ENCODE measurements at places on chromosomes 4 and X.
A peak's percentile ranks its signal among the peaks of the same experiment; 100 is the strongest.

GRCh38 chrX:101411984-101412383 is 4.0 kb downstream of the HNRNPH2 start:
- DNase-seq, result no peak

- DNase-seq, result no peak
These were observed 91.5 kb downstream of the HPRT1 start for GRCh38 chrX:134551376-134552048.

GRCh38 chr4:142355421-142355930 is 490.6 kb downstream of the INPP4B start:
- DNase-seq, result no peak

GRCh38 chrX:12263211-12263610 is 124.9 kb downstream of the FRMPD4 start:
- DNase-seq, result no peak

- DNase-seq, result no peak
These were observed 56.8 kb downstream of the SEPSECS start for GRCh38 chr4:25103418-25103817.

- no peak for DNase-seq
These were observed 10.6 kb downstream of the PBDC1 start for GRCh38 chrX:76183289-76184049.

DNA sequence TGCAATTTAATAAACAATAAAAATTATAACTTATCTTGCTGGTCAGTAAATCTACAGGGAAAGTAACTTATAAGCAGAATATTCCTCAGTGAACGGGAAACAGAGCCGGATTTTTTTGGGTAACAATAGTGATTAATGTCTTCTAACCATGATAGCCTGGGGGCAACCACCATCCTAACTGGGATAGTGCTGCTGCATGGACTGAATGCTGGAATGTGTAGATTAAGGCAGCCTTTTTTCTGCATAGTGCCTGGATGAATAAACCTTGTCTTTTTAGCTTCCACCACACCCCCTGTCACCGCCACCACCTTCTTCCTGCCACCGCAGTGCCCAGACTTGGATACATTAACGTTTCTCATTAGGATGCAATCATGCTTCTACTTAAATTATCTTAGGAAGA is 83.6 kb upstream of the LNX1 start:
- DNase-seq, result no peak

DNA sequence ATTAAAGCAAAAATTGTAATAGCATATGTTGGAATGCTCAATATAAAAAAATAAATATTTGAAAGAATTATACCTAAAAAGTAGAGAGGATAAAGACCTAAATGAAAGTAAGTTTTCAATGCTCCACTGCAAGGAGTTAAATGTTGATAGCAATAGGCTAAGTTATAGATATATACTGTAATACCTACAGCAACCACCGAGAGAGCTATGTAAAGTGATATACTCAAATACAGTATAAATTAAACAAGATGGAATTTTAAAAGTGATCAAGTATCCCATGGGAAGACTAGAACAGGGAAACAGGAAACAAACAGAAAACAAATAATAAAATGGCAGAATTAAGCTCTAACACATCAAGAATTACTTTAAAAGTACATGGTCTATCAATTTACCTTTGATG is 73.9 kb downstream of the CASP3 start:
- no peak for DNase-seq

GRCh38 chr4:24922416-24922815 is 9.6 kb upstream of the CCDC149 start:
- DNase-seq, result no peak

GRCh38 chr4:5157791-5158770 is 106.8 kb downstream of the STK32B start:
- no peak for DNase-seq

DNA sequence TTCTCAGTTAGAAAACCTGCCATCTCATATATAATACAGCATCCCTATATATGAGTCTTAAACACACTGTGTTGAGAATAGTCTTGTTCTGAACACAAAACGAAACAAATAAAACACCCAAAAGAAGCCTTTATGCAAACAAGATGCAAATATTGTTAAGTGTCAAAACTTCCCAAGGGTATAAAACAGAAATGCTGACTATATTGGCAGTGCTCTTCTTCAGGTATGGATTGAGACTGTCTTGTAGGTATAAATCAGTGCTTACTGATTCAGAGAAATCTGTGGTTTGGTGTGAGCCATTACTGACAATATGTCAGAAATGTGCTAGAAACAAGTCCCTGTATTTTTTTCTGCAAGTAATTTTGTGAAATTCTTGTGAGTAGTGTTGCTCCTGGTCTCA is 82.8 kb upstream of the CTSO start:
- no peak for DNase-seq

DNA sequence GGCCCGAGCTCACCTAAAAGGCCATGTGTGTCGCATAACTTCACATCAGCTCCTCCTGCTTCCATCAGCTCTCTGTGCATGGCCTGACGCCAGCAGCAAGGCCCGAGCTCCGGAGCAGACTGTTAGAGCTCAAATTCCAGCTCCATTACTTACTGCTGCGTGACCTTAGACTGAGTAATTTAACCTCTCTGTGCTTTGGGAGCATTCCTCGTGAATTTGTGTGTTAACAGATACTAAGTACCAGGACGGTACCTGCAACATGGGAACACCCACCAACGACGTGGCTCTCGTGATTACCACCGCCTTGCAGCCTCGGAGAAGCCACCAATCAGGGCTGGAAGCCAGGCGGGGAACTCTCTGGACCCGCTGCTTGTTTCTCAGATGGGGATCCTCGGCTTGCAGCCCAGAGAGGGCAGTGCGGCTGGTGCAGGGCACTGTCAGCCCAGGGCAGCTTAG is 12.9 kb downstream of the LETM1 start:
- no peak for DNase-seq

DNA sequence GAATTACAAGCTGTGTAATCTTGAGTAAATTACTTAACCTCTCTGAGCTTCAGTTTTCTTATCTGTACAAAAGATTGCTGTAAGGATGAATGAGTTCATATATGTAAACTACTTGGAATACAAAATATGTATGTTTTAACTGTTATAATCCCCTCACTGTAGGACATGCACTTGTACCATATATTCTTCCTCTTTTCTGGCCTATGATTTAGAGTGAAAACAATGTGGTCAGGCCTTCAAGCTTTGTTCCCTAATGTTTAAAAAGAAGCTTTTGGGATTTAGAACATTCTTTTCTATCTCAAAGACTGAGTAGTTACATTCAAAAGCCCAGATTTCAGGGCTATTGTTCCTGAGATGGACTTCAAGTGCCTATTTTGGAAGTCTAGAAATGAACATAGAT is 26.7 kb upstream of the GPRIN3 start:
- DNase-seq, result no peak

- no peak for DNase-seq
These were observed at the start of gene FAM9B for GRCh38 chrX:9033989-9034388. Gene FAM9B (minus strand): TSS chrX:9034127. CDS start chrX:9032986, 1,141 bp downstream.

- no peak for DNase-seq
These were observed 26.5 kb upstream of the CYBB start for GRCh38 chrX:37753384-37753783.

DNA sequence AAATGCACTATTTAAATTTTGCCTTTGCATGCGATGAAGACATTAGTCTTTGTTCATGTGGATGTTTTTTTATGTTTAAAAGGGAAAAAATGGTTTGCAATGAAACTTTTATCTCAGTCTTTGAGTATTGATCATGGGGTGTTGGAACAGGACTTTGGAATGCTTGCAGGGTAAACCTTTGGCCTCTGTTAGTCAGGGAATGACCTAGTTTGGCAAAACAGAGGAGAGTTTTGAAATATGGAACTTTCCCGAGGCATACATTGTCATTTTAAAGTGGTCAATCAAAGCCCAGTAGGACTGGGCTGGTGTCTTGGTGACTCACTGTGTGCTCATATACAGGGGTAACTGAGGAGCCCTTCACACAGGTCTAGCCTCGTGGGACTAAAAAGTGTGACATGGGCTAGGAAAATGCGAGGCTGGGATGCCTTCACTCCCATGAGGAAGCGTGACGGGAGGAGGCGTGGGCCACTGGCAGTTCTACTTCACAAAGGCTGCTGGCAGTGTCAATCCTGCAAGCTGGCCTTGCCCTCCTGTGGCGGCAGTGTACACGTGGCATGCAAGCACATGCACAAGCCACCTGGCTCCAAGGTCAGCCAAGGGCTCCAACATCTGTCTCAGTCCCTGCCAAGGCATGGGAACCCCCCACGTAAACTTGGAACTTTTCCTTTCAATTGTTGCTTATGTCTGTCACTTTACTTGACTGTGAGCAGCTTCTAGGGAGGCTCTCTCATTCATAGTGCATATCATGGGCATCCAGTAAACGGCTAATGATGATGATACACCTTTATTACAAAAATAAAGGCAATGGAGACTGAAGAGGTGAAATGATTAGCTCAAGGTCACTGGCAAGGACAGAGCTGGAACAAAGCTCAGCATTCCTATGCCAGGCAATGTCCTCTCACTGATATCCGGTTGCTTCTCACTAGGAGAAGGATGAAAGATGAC is 5.2 kb upstream of the F11 start:
- DNase-seq, result no peak

DNA sequence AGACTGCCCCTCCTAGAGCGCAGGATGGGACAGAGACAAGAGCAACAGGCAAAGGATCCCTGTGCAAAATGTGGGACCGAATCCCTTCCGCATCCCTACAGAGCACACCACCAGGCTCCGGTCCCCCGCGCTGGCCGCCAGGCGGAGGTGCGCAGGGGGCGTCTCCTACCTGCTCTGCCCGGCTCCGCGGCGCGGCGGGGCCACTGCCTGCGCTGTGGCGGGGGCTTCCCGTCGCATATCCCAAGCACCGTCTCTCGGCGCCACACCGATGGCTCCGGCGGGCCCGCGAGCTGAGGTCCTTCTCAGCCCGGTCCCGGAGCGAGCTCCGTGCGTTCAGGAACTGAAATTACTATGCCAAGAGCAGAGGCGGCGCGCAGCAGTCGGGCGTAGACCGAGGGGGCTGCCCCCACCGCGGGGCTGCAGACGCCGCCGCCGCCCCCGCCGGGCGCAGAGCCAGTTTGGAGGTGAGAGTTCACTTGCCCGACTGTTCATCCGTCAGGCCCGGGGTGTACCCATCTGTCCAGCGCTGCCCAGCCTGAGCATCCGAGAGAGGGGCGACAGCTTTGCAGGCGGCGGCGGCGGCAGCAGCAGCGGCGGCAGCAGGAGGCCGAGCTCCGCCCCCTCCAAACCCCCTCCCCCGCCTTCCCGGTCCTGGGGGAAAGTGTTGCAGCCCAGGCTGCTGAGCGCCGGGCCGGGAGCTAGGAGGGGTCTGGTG is at the start of gene GPRIN3:
Gene GPRIN3, minus strand, starts transcription at position 355 of the 715 bp plus-strand sequence. CDS start 57,690 bp downstream, outside the sequence.
- DNase-seq, result peak; percentile 83

GRCh38 chr4:16082426-16083240 is 1.2 kb downstream of the PROM1 start:
- peak; percentile 60 for DNase-seq

DNA sequence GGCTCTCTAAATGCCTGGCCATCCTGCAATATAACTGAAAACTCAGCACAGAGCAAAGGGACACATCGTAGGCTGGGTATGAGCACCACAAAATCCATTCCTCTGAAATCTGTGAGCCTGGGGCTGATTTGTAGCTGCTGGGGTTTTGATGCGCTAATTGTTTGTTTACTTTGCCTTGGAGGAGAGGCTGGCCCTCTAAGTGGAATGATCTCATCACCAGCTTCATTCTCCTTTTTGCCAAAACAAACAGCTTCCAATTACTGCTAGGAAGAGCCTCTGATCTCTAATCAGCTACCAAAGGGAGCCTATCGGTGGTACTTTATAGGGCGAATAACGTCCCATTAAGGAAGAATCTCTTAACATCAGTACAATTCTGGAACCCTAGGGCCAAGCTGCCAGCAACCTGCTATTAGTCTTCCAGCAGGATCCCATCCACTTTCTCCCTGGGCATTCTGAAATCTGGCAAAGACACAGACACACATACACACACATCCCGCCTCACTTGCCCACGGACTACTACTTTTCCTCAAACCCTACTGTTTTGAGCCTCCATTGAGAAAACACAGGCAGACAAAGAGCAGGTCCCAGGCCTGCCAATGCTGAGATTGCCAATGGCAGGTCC is 5.8 kb downstream of the ANOS1 start:
- no peak for DNase-seq

DNA sequence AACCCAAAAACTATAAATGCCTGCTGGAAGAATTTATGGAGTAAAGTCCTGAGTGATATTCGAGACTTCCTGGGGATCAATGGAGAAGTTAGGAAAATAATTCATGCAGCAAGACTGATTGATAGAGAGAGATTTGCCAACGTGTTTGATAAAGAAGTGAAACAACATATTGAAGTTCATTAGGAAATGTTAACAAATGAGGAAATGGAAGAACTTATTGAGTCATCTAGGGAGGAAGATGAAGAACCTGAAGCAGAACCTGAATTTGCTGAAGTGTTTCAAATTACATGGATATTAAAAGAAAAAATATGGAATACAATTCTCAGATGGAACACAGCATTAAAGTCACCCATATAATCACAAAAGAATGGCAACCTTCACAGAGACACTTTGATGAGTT is 39.0 kb downstream of the DDX60 start:
- DNase-seq, result no peak

DNA sequence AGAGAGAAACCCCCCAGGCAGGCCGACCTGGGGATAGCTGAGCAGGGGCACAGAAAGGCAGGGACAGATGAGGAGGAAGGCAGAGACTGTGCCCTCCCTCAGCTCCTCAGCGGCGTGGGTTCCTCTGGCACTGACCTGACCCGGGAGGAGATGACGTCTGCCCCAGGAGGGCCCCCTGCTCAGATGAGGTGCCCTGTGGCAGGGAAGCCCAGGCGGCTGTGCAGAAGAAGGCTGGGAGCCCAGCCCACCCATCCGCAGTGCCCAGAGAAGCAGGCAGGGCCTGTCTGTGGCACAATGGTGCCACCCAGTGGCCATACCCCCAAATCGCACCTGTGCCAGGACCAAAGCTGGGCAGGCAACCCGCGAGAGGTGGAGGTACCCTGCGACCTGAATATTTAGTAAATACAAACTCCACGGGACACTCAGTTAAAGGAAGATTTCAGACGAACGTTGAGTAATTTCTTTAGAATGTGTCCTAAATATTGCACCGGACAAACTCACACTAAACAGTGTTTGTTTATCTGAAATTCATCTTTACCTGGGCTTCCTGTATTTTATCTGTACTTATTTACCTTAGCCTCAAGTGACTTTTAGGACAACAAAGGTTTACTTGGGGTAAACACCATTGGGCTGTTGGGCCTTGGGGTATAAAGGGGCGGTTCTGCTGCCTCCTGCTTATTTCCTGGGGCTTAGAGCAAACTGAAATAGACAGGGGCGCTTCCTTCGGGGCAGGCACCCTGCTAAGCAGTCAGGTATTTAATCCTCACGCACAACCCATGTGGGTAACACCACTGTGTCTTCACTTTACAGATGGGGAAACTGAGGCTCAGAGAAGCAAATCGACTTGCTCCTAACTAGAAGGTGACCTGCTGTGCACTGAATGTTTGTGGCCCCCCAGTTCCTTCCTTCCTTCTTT is 46.5 kb upstream of the HMX1 start:
- DNase-seq, result peak; percentile 92

DNA sequence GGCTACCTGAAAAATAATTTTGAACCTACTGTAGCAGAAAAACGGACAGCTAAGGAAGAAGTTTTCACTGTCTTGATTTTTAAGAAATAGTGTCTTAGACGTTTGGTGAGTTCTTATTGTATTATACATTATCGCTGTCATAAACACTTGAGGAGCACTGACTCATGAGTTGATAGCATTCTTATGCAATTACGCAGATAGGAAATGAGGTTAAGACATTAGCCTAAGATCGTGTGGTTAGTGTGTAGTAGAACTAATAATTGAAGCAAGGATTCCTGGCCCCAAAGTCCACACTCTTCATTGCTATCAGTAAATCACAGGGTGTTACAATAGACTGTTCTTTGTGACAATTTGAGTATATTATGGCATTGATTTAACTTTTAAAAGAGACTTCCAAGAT is 238.1 kb downstream of the ARAP2 start:
- no peak for DNase-seq
